Iris pigment epithelial cell (primary cell): ENCODE measurements at places on chromosomes 13 and 19.

- no peak for DNase-seq
Observed at GRCh38 chr19:53878776-53879139, 3.2 kb upstream of the PRKCG start.

DNA sequence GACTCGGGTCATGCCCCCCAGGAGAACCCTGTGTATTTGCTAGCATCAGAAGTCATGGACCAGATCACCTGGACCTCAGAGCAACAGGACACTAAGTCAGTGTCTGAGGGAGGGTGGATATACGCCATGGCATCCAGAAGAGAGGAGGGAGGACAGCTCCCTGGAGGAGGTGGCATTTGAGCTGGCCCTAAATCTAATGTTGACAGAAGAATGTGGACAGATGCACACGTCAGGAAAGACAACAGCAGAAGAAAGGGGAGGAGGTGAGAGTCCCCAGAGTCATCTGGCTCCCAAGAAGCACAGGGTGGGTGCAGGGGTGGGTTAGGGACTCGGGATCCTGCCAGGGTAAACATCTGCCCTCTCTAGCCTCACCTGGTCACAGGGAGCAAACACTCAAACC, 24.5 kb upstream of the CCNE1 start:
- no peak for DNase-seq

DNA sequence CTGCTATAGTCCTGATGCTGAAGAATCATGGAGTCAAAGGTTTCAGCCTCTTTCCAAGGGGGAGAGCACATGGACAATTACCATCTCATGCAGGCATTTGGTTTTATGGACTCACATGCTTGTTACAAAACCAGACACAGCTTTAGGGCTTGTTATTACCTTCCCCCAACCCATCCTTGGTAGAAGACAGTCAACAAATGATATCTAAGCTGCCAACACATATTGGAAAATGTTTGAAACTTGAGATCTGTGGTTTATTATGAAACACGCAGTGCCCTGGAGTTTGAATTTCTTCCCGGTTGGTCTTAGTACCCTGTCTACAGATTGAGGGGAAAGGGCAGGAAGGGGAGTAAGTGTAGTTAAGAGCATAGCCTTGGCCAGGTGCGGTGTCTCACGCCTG, 12.5 kb upstream of the CYP2A6 start:
- DNase-seq = peak; percentile 14

- no peak for DNase-seq
Observed at GRCh38 chr19:57302727-57303401, 17.4 kb upstream of the ZNF543 start.
